NCI-H2029 treated with DMSO at 0.1 percent for 48 hours (cell line): ENCODE measurements at places on chromosomes 3 and 15.

DNA sequence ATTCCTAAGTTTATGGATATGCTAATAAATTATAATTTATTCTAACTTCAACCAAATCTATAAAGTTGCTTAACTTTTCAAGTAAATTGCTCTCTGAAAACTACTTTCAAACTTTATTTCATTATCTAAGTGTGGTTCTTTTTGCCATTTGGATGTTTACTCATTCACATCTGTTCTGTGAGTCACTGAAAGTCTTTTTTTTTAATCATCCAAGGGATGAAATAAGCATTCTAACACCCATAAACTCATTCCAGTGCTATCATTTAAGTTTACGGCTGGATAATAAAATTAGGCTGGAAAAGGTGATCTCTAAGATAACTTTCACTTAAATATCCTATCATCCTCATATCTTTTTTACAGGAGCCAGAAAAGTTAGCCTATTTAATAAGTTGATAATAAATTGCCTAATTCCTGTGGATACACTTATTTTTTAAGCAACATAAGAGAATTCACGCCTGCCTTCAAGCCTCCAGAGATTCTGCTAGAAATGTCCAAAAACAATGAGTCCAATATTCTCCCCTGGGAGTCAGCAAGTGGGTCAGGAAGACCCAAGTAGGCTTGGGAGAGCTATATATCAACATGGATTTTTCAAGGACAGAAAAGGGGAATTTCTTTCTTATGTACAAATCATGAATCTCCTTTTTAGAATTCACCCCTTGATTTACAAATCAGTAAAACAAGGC, 25.8 kb downstream of the SCG3 start:
- no peak for DNase-seq

- no peak for DNase-seq
These were observed 112.2 kb downstream of the OXNAD1 start for GRCh38 chr3:16377196-16377595.

GRCh38 chr3:109387201-109387600, 49.9 kb upstream of the DPPA4 start:
- no peak for DNase-seq

- no peak for DNase-seq
These were observed 126.6 kb upstream of the ZBED2 start for GRCh38 chr3:111721747-111722146.

- DNase-seq: no peak
These were observed 108.5 kb downstream of the SAMMSON start for GRCh38 chr3:70108072-70108471.

GRCh38 chr3:118772547-118773011, 262.1 kb downstream of the IGSF11 start:
- no peak for DNase-seq

DNA sequence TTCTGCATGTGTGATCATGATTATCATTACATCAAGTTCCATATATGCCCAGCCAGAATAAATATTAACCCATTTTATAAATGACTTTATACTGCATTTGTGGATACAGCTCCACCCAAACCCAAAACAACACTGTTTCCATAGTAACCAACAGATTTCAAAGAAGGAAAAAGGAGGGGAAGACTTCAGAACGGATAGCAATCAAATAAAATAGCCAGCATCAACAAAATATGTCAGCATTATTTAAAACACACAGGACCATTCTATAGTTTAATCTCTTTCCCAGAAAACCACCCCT, 114.4 kb downstream of the FOXP1 start:
- no peak for DNase-seq
